Thymus (tissue), 14 donors: ENCODE measurements at places on chromosomes 1 and 21. TPM values are rescaled to one million over a fixed set of nuclear protein-coding genes. Genes with fewer than 3 reads are reported as not detected.

DNA sequence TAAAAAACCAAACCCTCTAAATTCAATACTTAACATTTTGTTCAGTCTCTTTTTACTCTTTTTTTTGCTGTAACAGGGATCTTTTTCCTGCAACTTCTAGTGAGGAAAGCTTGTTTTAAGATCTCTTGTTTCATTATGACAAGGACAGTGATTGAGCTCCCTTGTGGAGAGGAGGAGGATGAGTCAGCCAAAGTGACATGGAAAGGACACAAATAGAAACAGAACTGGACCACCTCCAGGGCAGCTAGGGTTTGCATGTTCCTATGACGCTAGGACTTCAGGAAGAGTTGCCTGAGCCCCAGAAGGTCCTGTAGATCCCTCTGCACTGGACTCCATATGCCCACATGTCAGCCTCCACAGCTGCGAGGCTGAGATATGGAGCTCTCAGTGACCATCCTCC lies 212.6 kb upstream of the FAM78B start:
- H3K27me3 ChIP-seq = no peaks in the 10 kb centered on the region
- H3K27ac ChIP-seq = no peak overlapping the region
- H3K36me3 ChIP-seq = no peaks in the 10 kb centered on the region
- H3K4me1 ChIP-seq = no peaks in the 10 kb centered on the region
- no peak for DNase-seq

GRCh38 chr1:81587426-81587825 lies 213.3 kb upstream of the ADGRL2 start:
- no peaks in the 10 kb centered on the region for H3K27me3 ChIP-seq
- no peaks in the 10 kb centered on the region for H3K36me3 ChIP-seq
- H3K4me1 ChIP-seq = no peaks in the 10 kb centered on the region

GRCh38 chr1:46422261-46422871 lies 28.2 kb downstream of the FAAH start:
- H3K4me1 ChIP-seq = no peaks in the 10 kb centered on the region
- H3K4me3 ChIP-seq = no peak overlapping the region
- no peaks in the 10 kb centered on the region for H3K36me3 ChIP-seq
- H3K27me3 ChIP-seq = no peaks in the 10 kb centered on the region
- DNase-seq = no peak

- peaks cover 6% of the 10 kb centered on the region for H3K27me3 ChIP-seq
- no peak for DNase-seq
- H3K36me3 ChIP-seq = no peaks in the 10 kb centered on the region
- no peak overlapping the region for H3K27ac ChIP-seq
- no peaks in the 10 kb centered on the region for H3K4me1 ChIP-seq
Measured at GRCh38 chr1:228065543-228066347, 16.8 kb upstream of the ARF1 start.

SPAG17 gene
- total RNA-seq = 0.33 TPM

DFFB gene
- 4.5 TPM for total RNA-seq

HES5 gene
- 0.38 TPM for total RNA-seq

PCAT6 gene
- total RNA-seq = 0.19 TPM

DENND2C gene
- 0.47 TPM for total RNA-seq
